ENCODE measurements at places on chromosomes 6 and 20.
A peak's percentile ranks its signal among the peaks of the same experiment; 100 is the strongest.

DNA sequence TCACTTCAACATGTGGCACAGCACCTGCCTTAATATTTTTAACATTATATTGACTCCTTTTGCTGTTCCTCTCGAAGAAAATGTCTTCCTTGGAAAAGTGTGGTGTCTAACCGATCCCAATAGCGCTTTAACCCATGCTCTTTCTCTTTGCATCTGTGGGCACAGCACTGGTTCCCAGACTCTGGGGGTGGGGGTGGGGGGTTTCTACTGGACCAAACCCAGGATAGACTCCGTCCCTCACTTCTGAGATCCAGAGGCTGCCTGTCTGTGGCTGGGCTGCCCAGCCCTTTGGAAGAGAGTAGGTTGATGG lies 3.9 kb upstream of the ZNF292 start:
- no peak for DNase-seq

DNA sequence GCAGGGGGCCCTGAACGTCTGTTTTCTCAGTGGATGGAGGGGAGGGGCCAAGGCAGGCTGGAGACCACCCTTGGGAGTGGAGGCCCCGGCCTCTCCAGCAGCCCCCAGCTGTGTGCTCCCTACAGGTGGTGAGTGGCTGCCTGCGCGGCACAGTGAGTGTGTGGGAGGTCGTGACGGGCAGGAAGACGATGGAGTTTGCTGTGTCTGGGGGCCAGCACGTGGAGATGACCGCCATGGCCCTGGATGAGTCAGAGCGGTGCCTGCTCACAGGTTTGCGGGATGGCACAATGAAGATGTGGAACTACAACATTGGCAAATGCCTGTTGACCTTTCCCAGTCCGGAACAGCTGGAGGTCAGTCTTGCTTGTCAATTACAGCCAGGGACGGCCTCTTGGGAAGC lies 52.6 kb downstream of the EFCAB8 start:
- DNase-seq, result no peak

DNA sequence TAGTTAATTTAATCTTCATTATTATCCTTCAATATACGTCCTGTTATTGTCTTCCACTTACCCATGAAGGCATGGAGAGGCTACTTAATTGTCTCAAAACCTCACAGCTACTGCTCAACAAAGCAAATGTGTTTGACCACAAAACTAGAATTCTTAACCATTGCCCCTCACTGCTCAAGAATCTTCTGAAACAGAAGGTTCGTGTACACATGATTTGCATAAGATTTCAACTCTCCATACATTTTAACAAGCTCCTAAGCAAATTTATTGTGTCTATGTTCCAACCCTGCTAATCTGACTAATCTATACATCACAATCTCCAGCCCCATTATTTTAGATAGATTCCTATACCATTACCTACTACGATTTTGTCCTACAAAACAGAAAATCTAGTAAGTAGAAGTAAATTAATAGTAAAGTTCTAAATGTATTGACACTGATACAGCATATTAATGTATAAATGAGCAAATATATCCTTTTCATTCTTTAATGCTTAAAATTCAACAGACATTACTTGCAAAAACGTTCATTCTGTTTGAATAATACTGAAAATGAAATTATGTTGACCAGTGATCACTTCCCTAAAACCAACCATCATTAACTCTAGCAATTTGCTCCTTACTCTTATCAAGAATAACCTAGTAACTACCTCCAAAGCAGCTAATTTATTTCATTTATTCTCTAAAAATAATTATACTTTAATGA lies 89.7 kb upstream of the RNF217 start:
- no peak for DNase-seq

DNA sequence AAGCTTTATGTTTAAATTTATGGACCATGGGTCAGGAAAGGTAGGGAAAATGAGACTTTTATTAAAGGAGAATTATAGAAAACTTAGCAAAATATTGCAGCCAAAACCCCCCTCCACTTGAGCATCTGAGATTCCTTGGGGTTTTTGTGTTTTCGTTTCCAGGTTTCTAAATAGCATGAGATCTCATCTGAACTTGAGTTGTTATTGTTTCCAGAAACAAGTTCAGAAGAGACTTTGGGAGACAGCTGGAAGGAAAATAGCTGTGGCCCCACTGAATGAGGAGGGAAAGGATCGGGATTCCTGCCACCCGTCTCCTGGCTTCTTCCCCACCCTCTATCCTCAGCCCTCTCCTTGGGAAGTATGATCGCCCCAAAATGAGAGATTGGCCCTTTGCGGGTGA lies 75.5 kb downstream of the TBC1D7 start:
- no peak for DNase-seq

- DNase-seq, result no peak
Observed at GRCh38 chr6:21085643-21086042, 507.9 kb upstream of the SOX4 start.

DNA sequence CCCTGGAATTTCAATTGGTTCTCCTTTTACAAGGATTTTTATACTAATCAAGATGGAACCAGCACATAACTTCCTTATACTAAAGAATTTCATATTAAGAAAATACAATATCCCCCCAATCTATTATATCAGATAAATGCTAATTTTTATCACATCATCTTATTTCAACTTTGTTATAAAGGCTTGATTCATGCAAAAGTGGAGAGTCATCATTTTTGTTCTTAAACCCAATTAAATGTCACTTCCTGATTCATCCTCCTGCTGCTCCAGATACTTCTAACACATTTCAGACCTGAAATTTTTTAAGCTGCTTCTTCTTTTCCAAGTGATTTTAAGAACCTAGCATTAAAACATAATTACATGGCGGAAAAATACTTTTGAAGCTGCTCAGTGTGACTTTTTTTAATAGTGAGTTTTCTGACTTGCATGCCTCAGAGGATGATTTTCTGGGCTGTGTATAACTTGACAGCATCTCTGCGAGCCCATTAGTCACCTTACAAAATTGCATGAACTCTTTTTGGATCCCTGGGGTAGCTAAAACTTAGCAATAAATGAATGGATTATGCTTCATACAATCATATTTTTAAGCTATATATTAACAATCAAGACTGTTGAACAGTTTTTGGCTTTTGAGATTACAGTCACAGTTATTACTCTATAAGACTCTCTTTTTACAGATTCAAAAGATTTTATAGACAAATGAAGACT lies 134.1 kb downstream of the ELOVL4 start:
- DNase-seq, result no peak

GRCh38 chr6:117552618-117553017 lies 49.7 kb downstream of the GOPC start:
- no peak for DNase-seq

GRCh38 chr6:128438393-128438792 lies 82.0 kb downstream of the PTPRK start:
- DNase-seq, result no peak

GRCh38 chr6:135503703-135504475 lies 6.3 kb upstream of the AHI1 start:
- no peak for DNase-seq

GRCh38 chr6:410555-411395 lies 19.2 kb downstream of the IRF4 start:
- DNase-seq, result no peak

DNA sequence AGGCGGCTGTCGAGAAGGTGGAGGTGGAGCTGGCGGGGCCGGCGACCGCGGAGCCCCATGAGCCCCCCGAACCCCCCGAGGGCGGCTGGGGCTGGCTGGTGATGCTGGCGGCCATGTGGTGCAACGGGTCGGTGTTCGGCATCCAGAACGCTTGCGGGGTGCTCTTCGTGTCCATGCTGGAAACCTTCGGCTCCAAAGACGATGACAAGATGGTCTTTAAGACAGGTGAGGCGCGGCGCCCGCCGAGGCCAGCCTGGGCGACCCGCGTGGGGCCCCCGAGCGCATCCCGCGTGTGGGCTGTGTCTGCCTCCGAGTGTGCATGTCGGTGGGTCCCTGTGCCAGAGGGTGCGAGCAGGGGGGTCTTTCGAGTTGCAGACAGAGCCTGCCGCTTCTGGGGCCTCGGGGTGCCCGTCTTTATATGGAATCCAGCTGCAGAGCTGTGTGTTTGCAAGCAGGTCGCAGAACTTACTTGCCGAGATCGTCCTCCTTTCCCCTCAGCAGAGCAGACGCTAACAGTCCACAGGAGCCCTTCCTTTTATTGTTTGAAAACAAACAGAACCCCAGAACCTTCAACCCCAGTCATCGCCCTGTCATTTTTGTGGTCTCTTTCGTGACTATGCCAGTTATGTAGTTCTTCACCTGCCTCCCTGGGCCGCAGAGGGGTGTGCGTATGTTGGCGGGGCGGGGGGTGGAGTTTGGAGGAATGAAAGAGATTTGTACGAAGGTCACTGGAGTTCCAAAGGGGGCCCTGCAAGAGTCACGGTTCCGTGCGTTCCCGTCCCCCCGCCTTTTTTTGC lies 766 bp downstream of the SLC16A10 start:
- DNase-seq, result peak; percentile 42

GRCh38 chr6:89406141-89406540 lies 5.9 kb downstream of the RRAGD start:
- no peak for DNase-seq

DNA sequence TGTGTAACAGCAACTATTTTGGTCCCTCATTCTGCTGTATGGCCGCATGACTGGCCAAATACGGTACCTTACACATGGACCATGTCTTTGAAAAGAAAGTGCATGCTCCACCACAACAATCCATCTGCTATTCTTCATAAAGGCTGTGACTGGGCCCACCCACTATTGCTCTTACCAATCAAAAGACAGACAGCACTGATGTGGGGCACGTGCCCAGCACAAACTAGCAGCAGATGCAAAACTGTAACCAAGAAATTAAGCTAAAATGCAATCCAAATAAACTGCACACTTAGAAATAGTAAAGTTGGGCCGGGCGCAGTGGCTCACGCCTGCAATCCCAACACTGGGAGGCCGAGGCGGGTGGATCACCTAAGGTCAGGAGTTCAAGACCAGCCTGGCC lies 20.5 kb downstream of the MDN1 start:
- no peak for DNase-seq

DNA sequence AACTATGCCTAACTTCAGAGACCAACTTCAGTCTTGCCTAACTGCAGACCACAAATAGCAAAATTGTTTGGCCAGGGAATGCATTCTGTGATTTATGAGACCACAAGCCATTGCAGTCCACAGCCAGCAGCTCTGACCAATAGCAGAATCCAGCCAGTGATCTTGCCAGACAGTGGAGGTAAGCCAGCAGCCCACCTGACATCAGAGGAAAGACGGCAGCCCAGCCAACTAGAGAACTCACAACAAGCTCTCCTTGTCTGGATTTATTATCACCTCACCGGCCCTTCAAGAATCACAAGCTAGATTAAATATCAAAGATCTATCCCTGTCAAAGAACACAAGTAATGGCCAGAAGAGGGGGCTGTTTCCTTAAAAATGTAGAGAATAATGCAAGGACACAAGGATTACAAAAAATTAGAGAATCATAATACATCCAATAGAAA lies 66.5 kb upstream of the SLC35F1 start:
- DNase-seq, result no peak

GRCh38 chr20:6651016-6651415 lies 116.5 kb upstream of the BMP2 start:
- no peak for DNase-seq

- DNase-seq, result no peak
Observed at GRCh38 chr20:38536310-38536709, 44.7 kb upstream of the ADIG start.

DNA sequence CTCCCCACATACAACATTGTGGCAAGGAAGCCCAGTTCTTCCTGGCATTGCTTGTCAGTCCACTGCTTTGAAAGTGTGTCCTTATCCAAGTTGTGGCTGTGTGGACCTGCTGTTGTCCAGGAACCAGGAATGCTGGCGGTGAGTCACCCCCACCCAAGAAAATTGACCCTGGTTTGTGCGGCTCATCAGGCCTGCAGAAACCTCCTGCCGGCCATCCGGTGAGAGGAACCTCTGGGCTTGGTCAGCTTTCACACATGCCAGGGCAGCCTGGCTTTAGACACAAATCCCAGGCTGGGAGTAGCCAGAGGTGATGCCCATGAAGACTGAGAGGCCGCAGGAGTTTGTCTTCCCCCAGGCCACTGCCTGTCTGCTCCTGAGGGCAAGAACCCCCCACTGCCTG lies 223.6 kb downstream of the TTLL2 start:
- DNase-seq, result no peak

GRCh38 chr6:90462102-90462501 lies 124.8 kb downstream of the MAP3K7 start:
- no peak for DNase-seq

DNA sequence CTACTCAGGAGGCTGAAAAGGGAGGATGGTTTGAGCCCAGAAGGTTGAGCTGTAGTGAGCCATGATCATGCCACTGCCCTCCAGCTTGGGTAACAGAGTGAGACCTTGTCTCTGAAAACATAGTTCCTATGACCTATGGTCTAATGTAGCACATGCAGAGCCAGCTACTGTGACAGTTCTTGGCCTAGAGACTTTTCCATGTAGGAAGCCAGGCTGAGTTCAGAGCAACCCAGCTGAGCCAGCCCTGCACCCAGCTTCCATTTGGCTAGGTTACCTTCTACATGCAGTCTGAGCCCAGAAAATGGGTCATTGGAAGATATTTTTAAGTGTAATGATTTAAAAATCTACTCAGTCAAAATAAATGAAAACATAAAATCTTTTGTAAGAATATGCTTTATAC lies 92.8 kb downstream of the FNDC1 start:
- no peak for DNase-seq

DNA sequence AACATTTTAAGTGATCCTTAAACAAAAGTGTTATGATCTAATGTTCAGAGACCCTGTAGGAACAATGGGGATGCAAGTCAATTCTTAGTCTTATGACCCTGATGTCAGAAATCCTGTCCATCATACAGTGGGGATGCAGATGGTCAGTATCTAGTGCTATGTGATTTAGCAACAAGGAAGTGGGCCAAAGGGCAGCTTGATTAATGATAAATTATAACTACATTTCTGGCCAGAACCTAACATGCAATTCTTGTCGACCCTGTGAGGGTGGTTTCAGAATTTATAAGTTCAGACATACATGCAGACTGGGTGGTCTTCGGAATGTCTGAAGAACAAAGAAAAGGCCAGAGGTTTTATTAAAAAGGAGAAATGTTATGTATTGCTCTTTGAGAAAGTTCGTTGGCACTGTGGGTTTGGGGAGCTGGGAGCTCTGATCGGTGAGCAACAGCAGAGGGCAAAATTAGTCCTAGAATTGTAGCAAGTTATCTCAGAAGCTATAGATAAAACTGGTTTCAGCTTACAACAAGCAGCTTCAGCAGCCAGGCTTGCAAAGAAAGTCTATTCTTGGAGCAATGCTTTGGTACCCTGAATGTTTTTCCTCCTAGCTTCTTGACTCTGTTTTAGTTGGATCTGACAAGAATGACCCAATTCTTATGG lies 50.8 kb downstream of the RPF2 start:
- DNase-seq, result no peak

GRCh38 chr6:158739673-158740072 lies 79.5 kb downstream of the EZR start:
- DNase-seq, result no peak

DNA sequence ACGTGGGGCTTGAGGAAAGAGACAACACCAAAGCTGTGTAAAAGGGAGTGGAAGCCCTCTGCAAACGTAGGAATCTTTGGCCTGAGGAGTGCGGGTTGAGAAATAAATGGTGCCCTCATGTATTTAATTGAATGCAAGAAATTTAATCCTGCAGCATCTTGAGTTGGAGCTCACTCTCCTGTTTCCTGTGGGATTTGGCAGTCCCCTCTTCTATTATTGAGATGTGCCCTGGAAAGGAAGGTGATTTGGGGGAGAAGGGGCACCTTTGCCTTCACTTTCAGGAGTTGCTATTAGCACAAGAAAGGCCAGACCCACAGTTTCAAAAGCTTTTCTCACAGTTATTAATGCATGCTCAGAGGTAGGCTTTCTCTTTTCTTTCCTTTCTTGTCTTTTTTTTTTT lies 201.4 kb upstream of the HDDC2 start:
- DNase-seq, result no peak

- DNase-seq, result no peak
Observed at GRCh38 chr6:158011980-158012566, 30.4 kb downstream of the SYNJ2 start.

GRCh38 chr6:18676548-18676947 lies 289.4 kb downstream of the RNF144B start:
- DNase-seq, result no peak
